ENCODE measurements at places on chromosomes 1 and 21.

- no peak for DNase-seq
Measured at GRCh38 chr1:16338961-16339360, 13.3 kb downstream of the FBXO42 start.

DNA sequence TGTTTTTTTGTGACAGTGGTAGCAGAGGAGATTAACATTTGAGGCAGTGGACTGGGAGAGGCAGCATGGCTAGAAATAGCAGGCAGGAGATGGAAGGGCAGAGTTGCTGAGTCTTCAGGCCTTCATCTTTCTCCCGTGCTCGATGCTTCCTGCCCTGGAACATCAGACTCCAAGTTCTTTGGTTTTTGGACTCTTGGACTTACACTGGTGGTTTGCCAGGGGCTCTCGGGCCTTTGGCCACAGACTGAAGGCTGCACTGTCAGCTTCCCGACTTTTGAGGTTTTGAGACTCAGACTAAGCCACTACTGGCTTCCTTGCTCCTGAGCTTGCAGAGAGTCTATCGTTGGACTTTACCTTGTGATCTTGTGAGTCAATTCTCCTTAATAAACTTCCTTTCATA, 24.2 kb upstream of the LEFTY2 start:
- no peak for DNase-seq

GRCh38 chr1:228793032-228793431, 57.8 kb downstream of the RHOU start:
- DNase-seq: no peak

- no peak for DNase-seq
Measured at GRCh38 chr21:41928621-41929220, 25.1 kb downstream of the C2CD2 start.

DNA sequence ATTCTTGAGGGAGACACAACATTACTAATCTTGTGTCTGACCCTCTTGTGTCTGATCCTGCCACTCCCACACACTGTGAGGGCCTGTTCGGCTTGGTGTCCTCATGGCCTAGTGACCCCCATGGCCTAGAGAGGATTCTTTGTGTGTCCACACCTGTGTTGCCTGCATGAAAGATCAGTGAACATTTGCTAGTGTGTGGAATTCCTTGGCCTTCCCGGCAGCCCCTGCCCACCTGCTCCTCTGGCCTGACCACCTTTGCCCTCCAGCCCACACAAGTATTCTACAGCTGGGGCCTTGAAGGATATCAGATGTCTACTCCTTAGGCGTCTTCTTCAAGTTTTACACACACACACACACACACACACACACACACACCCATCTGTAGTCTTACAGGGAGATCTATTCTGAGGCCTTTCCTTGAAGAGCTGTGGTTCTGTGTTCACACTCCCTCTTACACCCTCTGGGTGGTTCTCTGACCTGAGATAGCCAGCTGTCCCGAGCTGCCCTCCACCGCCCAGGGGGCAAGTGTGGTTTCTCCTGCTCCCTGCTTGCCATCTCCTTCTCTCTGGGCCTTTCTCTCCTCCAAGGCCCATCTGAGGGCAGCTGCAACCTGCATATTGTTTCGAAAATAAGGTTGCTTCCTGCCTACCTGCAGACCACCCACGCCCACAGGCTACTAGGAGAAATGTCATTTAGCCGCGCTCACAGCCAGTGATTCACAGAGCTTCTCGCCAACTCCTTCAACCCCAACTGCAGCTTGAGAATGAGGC, 45.4 kb downstream of the CD247 start:
- DNase-seq: no peak

GRCh38 chr1:219123036-219123435, 50.6 kb upstream of the LYPLAL1 start:
- DNase-seq: no peak

DNA sequence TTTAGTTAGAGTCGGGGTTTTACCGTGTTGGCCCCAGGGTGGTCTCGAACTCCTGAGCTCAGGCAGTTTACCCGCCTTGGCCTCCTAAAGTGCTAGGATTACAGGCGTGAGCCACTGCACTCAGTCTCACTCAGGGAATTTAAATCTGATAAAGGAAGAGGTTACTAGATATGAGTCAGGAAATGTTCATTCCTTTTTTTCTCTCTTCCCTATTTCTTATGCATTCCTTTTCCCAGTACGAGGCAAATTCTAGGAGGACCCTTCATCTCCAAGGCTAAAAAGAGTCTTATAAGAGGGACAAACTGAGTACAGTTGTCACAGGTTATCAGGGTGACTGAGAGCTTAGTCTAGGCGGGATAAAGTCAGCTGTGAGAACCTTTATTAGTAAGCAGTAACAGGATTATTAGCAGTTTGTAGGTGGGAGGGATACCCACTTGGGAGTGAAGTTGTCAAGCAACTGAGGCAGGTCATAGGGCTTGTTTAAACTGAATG, 9.1 kb downstream of the MACF1 start:
- DNase-seq: no peak

GRCh38 chr1:236066054-236066453, 1.2 kb upstream of the NID1 start:
- DNase-seq: no peak

DNA sequence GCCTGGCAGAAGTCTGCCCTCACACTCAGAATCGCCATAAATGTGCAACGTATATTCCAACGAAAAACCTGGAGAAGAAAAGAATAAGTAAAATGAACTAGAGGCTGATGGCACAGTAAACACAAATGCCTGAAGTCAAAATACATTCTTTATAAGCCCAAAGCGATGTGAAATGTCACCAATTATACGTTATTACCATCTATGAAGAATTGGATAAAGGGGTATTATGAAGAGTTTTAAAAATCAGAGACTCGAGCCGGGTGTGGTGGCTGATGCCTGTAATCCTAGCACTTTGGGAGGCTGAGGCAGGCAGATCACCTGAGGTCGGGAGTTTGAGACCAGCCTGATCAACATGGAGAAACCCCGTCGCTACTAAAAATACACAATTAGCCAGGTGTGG, 18.6 kb downstream of the PTP4A2 start:
- no peak for DNase-seq

GRCh38 chr1:93123201-93123783, 44.2 kb downstream of the MTF2 start:
- DNase-seq: no peak

GRCh38 chr1:192763756-192764155, 45.1 kb upstream of the RGS2 start:
- no peak for DNase-seq

- DNase-seq: no peak
Measured at GRCh38 chr21:31573217-31573616, 86.3 kb upstream of the SOD1 start.

DNA sequence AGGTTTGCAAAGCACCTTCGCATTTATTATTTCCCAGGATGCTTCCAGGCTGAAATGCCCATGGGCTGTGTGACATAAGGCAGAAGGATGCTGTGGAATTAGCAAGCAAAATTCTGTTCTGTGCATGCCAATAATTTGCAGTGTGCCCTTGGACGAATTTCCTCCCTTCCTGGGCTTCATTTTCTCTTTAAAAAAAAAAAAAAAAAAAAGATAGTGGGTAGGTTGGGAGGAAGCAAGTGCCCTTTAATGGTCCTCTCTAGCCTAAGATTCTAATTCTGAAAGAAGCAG, 2.5 kb upstream of the ID3 start:
- DNase-seq: no peak

GRCh38 chr1:185741551-185741950, 7.4 kb downstream of the HMCN1 start:
- no peak for DNase-seq
